D341Med (cell line): ENCODE measurements at places on chromosomes 3 and 15.

DNA sequence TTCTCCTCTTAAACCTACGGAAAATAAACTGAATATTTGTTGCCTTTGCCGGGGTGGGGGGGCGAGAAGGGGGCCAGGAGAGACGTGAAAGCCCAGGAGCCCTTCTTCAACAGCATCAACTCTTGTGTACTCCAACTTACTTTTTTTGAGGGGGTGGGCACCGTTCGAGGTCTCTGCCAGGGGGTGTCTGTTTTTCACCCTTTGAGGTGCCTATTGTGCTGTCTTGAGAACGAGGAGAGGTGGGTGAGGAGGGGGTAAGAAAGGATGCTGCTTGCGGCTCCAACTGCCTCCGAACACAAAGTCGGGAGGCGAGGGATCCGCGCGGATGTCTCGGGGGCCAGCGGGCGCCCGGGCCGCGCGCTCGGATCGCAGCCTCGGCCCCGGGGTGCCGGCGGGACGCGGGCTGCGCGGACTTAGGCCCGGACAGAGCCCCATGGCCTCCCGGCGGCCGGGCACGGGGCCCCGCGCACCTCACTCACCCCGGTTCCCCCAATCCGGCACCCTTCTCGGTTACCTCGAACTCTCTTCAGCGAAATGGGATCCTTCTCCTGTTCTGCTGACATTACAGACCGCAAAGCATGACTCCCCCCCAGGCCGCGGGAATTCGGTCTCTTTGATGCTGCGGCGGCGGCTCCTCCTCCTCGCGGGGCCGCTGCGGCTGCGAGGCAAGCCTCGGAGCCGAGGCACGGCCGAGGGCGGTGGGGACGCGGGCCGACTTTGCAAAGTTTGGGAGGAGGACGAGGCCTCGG lies 650 bp downstream of the PYGO1 start:
- DNase-seq, result peak; percentile 79

- peak; percentile 82 for DNase-seq
Observed at GRCh38 chr15:27017168-27017809, 46.3 kb downstream of the GABRG3 start.

DNA sequence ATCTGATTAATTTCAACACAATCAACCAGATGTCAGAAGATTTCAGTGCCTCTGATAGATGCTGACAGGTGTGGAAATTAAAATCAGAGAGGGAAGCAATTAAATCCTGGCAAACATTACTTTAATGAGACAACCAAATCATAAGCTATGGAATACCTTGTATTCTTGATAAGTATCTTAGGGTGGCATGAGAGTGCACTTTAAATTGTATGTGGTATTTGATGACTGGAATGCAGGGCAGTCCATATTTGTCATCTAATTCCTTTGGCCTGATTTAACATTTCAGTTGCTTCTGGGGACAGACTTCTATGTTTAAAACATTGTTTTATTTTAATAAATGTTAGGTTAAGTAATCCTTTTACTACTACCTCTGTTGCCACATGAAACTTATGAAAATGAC lies 184.1 kb downstream of the LPP start:
- no peak for DNase-seq

GRCh38 chr3:179558742-179559364 lies 3.9 kb upstream of the ACTL6A start:
- DNase-seq, result peak; percentile 76

- DNase-seq, result peak; percentile 27
Observed at GRCh38 chr15:40244961-40245523, 6.2 kb downstream of the PAK6 start.

- no peak for DNase-seq
Observed at GRCh38 chr3:78495301-78495700, 1272.5 kb downstream of the ROBO1 start.

GRCh38 chr3:33790091-33790490 lies 8.3 kb upstream of the PDCD6IP start:
- no peak for DNase-seq

DNA sequence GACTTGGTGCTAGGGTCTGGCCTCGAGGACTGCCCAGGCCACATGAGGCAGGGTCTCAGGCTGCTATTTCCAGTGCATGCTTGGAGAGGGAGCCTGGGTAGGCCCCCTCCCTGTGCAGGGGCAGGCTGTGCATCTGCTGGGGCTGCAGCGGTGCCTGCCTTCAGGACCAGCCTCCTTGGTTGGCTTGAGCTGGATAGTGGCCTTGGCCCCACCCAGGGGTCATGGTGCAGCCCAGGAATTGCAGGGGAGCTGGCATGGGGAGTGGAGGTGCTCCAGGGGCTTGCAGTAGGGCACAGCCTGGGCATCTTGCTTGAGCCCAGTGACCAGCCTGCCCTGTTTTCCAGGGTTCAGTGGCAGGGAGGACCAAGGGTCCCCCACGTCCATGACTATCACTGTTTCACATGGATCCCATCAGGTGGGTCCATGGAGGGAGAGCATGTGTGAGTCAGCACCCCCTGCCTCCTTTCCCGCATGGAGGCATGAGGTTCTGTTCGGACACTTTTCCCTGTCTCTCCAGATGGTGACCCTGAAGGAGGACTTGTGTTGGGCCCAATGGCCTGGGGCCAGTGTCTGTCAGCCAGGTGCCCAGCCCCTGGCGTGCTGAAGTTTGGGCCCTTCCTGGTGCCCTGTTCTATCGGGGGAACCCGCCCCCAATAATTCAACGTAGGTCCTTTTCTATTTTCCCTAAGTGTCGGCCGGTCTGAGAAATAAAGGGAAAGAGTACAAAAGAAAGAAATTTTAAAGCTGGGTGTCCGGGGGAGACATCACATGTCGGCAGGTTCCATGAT lies 218.6 kb downstream of the SNRPN start:
- DNase-seq, result peak; percentile 9

GRCh38 chr15:76863123-76863522 lies 42.0 kb downstream of the SCAPER start:
- DNase-seq, result peak; percentile 53

DNA sequence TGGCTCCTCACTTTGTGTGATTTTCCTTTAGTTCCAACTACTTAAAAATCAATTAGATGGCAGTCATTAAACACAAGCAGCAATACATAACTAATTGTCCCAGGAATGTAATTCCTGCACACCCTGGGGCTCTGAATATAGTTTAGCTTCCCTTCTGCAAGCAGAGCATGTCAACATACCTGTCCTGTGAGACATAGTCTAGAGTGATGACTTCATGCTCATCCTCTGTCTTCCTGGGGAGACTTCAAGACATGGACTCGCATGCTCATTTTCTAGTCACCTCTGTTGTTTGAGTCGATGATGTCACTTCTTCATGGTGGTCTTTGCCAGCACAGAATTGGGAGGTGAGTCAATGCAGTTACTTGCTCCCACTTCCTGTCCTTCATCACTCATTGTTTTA lies 15.7 kb downstream of the C3orf52 start:
- no peak for DNase-seq

DNA sequence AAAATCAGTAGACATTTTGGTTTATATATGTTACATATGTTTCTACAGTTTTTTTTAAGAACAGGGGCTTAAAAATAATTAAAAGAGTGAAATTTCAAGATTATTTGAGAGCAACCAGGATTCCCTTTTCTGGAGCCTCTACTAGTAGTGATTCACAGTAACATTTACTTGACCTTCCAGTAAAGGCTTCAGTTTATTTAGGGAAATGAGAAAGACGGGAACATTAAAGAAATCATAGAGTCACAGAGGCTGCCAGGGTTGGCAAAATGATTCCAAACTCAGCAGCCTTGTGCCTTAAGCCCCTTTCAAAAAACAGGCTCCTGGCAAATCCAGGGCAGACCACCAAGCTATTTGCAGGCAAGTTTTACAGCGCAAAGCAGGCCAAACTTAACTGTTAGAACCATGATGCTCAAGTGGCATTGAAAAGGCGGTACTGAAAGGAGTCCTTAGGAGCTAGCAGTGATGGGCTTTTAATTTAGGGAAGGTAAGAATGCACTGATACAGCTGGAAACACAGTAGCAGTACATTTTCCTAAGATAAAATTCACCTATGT lies 201.1 kb upstream of the ADAMTS9 start:
- no peak for DNase-seq

DNA sequence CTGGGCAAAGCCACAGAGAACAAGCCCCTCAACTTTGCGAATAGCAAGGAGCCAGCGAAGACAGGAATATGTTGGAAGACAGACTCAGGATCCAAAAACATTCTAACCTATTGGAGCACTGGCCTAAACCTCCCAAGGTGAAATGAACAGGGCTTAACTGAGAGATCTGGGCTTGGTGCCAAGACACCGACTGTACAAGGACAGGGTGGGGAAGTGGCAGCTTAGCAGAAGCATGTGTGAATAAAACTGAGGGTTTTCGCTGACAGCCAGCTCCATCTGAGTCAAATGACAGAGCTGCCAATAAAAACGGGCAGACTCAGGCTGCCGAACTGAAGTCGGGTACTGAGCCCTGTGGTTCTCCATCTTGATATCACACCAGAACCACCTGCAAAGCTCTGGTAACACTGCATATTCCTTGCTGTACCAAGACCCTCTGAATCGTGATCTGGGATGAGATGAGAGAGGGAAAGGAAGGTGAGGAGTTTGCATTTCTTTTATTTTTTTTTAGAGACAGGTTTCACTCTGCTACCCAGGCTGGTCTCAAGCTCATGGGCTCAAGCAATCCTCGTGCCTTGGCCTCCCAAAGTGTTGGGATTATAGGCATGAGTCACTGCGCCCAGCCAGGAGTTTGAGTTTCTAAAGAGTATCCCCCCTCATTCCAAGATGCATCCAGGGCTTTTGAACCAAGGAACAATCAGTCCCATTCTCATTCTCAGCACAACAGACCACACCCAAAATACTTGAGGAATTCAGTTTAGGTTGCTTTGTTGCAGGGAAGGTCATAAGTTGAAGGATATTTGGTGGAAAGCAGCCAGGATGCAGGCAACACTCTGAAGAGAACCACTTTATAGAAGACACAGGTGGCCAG lies 6.0 kb upstream of the PLCB2 start:
- peak; percentile 78 for DNase-seq

GRCh38 chr3:183837390-183837789 lies 12.0 kb upstream of the MAP6D1 start:
- DNase-seq, result no peak

GRCh38 chr3:78994174-78995027 lies 773.4 kb downstream of the ROBO1 start:
- no peak for DNase-seq

GRCh38 chr3:134446800-134447199 lies 39.0 kb downstream of the ANAPC13 start:
- no peak for DNase-seq

GRCh38 chr15:91271565-91272153 lies 171.6 kb downstream of the SV2B start:
- DNase-seq, result peak; percentile 72

- DNase-seq, result no peak
Observed at GRCh38 chr15:64006642-64007041, 39.6 kb downstream of the DAPK2 start.

DNA sequence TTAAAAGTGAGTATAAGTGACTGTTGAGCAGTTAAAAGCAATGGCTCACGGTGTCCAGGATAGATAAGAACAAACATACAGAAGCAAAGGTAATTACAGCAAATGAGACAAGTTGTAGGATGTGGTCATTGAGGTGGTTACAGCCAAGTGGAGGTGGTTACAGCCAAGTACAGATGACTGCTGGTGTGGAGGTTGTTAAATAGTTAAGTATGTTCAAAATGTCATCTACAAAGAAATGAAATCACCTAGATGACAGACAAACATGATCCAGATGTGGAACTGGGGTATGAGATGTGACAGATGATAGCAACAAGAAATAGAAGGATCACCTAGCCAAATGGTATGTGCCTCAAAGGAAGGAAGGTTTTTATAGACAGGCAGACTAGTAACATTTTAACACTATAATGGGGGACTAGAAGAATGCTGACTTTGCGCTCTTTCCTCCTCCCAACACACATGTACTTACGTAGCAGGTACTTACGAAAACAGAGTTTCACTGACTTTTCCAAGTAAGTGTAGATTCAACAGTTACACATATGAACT lies 6.8 kb upstream of the ANKRD28 start:
- DNase-seq, result no peak

DNA sequence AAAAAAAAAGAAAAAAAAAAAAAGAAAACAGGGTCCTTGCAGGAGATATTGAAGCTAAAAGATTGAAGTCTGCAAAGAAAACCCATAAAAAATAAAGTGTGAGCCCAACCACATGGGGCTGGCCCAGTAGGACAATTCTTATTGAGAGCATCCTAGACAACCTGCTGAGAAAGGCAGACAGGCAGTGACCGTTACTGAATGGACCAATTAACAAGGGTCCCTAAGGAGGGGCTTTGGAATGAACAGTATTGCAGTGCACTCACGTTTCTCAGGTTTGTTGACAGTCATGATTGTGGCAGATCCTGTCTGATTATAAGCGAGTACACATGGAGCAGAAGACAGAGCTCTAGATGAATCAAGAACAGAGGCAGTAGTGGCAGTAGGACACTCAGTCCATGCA lies 168.6 kb downstream of the LSAMP start:
- DNase-seq, result no peak
